ENCODE measurements at places on chromosomes 13 and 19.

GRCh38 chr13:28533125-28533436, 38.2 kb upstream of the FLT1 start:
- DNase-seq, result no peak

GRCh38 chr19:30887042-30887441, 462.2 kb downstream of the TSHZ3 start:
- no peak for DNase-seq

GRCh38 chr13:112898621-112899280, 70.3 kb upstream of the MCF2L start:
- DNase-seq, result no peak

- no peak for DNase-seq
These were observed 704.2 kb upstream of the KLHL1 start for GRCh38 chr13:70812481-70812880.

- DNase-seq, result no peak
These were observed 1.1 kb downstream of the ZNF792 start for GRCh38 chr19:34962687-34963572.

- DNase-seq, result no peak
These were observed 1.2 kb upstream of the PALM3 start for GRCh38 chr19:14063105-14063504.

DNA sequence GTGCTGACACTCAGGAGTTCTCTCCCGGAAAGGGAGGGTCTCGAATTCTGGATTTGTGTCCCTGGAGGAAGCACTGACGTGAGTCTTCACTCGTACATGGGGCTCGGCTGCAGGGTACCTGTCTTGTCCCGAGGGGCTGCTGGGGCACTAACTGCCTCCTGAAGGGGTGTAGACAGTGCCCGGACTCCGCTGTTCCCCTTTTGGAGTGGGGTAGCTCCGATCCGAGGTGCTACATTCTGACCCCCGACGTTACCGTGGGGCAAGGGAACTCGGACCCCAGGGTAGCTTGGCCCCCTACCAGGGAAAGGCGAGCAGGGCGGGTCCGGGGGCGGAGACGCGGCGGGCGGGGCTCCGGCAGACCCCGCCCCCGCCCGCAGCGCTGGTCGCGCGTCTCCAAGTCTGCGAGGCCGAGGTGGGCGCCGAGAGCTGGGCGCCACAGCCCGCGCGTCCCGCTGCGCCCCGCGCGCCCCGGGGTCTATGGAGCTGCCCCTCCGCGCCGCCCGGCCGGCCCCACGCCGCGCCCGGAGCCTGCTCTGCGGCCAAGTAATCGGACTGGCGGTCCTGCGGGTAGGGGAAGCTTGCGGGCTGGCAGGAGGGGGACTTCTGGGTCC, at the start of gene NPAS1:
Gene NPAS1, plus strand, starts transcription at position 407 of the 611 bp plus-strand sequence. CDS start 1,211 bp downstream, outside the sequence.
- no peak for DNase-seq

GRCh38 chr13:103799028-103799427, 732.8 kb upstream of the SLC10A2 start:
- no peak for DNase-seq

- DNase-seq, result no peak
These were observed 19.0 kb upstream of the PLPP2 start for GRCh38 chr19:310141-310651.

DNA sequence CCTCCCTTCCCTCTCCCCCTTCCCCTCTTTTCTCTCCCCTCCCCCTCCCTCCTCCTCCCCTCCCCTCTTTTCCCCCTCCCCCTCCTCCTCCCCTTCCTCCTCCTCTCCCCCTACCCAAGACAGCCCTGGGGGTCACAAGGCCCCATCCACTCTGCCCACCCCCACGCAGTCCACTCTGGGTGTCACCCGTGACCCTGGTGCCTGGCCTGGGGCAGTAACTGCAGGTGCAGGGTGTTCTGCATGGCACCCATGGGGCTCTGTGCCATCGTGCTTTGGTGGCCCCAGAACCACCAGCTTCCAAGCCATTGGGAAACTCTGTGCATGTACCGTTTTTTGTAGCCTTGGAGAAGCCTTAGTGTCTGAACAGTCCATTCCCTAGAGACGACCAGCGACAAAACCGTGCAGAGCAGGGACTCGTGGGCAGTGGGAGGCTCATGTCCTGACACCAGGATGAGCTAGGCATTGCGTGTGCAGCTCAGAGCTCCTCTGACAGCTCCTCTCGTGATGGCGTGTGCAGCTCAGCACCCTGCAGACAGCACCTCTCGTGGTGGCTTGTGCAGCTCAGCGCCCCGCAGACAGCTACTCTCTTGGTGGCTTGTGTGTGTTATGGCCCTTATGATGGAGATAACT, 43.7 kb upstream of the F7 start:
- no peak for DNase-seq

DNA sequence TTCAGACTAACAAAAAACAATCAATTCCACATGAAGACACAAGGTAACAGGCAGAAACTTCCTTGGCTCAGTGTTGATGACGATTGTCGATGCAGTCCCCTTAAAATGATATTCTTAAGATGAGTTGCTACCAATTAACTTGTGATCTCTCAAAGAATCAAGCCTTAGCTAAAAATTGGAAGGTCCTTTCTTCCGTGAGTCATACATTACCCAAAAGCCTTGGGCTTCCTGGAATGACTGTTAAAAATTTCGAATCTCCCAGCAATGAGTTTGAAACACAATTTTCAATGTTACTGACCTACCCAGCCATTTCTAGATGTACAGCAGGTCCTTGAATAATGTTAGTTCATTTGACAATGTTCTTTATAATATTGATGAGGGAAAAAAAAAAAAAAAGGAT, 28.0 kb upstream of the RB1 start:
- DNase-seq, result no peak

GRCh38 chr13:29801102-29801501, 49.3 kb downstream of the UBL3 start:
- no peak for DNase-seq

DNA sequence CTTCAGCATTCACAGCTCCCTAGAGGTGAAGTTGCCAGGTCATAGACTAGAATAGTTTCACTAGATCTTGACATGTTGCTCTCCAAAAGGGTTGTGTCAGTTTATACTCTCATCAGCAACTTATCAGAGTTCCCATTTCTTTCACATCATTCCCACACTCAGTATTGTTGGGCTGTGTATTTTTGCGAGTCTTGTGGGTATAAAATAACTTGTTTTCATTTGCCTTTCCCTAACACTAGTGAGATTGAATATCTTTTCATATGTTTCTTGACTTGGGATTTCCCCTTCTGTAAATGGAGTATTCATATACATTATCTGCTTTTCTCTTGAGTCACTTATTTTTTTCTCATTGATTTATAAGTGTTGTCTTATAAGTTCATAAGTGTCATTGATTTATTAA, 55.2 kb upstream of the GPR183 start:
- no peak for DNase-seq

DNA sequence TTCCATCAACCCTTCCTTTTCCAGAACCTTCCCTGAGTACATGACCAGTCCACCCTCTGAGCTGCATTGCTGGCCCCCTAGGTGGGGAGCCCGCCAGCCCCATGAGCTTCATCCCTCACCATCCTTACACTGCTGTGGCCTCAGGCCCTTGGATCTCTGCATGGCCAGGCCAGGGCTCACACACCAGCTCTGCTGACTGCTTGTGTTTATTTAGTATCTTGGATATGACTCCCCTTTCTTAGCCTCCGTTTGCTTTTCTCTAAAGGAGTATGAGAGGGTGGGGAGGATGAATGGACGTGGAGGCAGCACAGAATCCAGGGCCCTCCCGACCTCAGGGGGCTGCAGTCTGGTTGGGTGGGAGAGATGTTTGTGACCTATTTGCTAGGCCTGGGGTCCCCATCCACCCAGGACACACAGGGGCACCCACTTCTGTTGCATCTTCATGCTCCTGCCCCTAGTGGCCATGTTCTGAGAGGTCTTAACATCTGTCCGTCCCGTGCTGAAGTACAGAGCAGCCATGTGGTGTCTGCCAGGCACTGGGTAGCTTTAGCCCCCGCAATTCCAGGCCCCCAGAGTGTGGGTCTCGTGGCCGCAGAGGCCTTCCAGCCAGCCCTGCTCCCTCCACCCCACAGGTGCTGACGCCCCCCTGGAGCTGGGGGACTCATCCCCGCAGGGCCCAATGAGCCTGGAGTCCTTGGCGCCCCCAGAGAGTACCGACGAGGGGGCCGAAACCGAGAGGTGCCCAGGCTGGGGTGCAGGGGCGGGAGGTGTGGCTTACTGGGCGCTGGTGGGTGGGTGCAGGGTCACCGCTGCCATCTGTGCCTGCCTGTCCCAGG, 13.0 kb downstream of the ARHGEF1 start:
- no peak for DNase-seq

DNA sequence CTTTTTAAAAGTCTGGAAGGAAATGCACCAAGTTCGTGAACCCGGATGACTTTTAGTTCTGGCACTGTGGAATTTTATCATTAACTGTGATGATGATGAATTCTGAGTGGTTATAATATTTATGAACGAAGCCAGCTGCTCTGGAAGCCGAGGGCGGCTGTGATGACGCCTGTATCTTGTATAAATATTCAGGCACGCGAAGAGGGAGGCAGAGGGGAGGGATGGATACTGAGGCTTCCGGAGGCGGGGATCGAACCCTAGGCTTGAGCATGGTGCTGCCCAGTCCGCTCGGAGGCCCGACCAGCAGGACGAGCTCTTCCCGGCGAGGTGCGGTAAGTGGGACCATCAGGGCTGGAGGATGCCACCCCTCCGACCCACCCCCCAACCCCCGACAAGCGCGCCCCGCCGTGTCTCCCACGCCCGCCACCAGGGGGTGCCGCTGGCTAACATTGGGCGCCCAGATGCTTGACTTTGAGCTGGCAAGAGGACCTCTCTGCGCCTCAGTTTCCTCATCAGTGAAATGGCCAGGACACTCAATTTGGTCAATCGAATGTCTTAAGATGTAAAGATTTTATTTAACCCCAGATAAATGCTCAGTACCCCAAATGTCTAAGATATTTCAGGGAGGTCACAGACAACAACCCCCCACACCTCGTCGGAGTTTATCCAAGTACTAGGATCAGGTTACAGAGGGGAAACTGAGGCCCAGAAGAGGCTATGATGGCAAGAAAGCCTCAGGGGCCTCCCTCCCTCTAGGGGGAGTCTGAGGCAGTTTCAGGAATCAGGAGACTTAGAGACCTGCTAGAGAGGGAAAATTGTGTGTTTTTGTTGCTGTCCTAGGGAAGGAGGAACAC, 4.5 kb upstream of the RAB3A start:
- peak; percentile 40 for DNase-seq

- DNase-seq, result no peak
These were observed 66.4 kb upstream of the PCDH9 start for GRCh38 chr13:67296511-67296910.

- DNase-seq, result no peak
These were observed 147.5 kb downstream of the CYSLTR2 start for GRCh38 chr13:48801255-48801654.

DNA sequence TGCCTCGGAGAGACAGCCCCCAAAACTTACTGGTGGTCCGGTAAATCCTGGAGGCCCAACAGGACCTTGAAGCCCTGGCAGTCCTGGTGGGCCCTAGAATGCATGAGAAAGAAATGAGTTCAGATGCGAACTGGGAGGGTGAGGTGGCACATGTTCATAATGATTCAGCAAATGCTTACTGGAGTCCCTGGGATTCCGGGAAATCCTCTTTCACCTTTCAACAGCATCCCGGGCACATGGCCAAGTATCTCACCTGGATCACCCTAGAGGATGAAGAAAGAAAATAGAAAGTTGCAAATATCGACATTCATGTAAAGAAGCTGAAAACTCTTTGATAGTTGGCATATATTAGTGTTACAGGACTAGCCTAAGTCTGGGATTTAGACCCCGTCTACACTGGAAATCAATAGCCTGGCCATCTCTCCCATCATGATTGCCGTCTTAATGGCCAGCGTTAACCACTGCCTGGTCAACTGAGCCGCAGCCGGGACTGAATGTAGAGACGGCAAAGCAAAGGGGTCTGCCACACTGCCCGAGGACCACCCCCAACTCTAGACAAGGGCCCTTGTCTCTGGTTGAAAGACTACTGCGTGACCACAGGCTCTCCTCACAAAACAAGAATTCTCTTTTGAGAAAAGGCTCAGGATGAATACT, 96.9 kb downstream of the COL4A1 start:
- DNase-seq, result no peak

GRCh38 chr13:60482012-60482411, 85.0 kb downstream of the TDRD3 start:
- no peak for DNase-seq

- no peak for DNase-seq
These were observed 38.6 kb downstream of the TNFRSF19 start for GRCh38 chr13:23608701-23609413.

DNA sequence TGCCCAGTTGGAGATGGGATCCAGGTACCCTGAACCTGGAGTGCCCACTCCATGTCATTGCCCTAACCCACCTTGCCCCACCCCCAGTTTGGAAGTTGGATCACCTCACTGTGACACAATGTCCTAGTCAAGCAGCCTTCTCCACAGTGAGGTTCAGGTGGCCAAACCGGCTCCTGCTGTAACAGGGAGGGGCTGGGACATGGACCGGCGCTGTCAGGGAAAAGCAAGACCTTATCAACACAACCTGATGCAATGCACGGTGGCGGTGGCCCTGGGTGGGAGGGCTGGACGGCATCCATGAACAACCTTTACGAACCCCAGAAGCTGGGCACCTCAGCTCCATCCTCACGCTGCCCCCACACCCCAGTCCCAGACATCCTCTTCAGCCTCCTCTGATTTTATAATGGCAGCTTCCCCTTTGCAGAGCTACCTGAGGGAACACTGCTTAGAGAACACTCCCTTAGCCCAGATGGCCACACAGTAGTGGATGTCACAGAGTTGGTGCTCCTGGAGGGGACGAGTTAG, 1.6 kb upstream of the KRTDAP start:
- no peak for DNase-seq

Measured in natural killer cell (primary cell).